ENCODE measurements at places on chromosomes 6 and 20. TPM values are rescaled to one million over a fixed set of nuclear protein-coding genes. Genes with fewer than 3 reads are reported as not detected.

DNA sequence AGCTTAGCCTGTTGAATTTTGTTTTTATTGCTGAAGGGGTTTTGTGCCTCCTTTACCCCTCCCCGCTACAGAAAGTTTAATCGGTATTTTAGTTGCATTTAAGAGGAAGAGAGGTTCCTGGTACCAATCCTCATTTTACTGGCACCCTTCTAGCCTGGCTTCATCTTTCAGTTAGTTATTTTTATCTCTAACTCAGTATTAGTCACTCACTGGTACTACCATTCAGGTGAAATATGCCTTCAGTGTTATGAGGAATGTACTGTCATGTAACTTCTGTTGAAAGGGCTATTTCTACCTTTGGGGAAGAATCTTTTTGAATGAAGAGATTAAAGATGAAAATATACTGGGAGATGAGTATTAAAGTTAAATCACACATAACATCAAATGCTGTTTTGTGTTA, 211.8 kb downstream of the CDKAL1 start:
- DNase-seq: no peak
- H3K36me3 ChIP-seq: no peaks in the 10 kb centered on the region
- no peak overlapping the region for H3K4me3 ChIP-seq
- H3K27me3 ChIP-seq: no peaks in the 10 kb centered on the region
- no peaks in the 10 kb centered on the region for H3K4me1 ChIP-seq

DNA sequence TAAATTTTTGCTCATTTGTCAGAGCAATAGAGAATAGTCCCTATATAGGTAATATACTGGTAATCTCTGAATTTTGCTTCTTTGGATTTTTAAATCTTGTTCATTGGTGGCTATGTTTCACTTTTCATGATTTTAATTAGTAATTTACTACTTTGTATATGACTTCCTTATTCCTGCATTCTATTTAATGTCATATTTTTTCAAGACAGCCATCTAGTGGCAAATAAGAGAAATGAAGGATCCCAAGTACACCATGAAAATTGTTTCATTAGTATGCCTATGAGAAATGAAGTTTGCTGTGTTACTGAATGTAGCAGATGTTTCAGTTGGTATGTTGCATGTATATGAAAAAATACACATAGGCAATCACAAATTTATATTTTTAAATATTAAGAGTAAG, 82.4 kb downstream of the ZNF292 start:
- peak; percentile 20 for DNase-seq
- no peaks in the 10 kb centered on the region for H3K27me3 ChIP-seq
- peaks cover 10% of the 10 kb centered on the region for H3K36me3 ChIP-seq
- H3K27ac ChIP-seq: no peak overlapping the region
- no peaks in the 10 kb centered on the region for H3K4me1 ChIP-seq
- no peak overlapping the region for H3K4me3 ChIP-seq

DNA sequence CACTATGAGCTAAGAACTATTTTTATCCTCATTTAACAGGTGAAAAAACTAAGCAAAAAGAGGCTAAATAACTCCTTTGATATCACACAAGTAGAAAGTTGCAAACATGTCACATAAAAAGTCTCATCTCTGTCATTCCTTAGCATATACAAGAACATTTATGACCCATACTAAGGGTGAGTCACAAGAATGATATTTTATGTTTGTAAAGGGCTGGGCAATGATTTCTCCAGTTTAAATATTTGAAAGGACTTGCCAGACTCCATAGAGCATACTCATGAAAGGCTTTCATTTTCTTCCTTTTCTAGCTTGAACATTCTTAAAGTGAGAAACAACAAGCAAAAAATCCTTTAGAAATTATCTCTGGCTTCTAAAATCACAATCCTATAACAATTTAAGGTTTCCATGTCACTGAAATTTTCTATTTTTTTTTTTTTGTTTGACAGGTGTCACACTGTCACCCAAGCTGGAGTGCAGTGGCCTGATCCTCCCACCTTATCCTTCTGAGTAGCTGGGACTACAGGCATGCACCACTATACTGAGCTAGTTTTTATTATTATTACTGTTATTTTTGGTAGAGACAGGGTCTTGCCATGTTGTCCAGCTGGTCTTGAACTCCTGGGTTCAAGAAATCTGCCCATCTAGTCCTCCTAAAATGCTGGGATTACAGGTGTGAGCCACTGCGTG, 338.0 kb upstream of the KHDRBS2 start:
- H3K4me3 ChIP-seq: no peak overlapping the region
- H3K27ac ChIP-seq: no peak overlapping the region
- no peaks in the 10 kb centered on the region for H3K27me3 ChIP-seq
- DNase-seq: no peak
- no peaks in the 10 kb centered on the region for H3K36me3 ChIP-seq

- H3K4me1 ChIP-seq: no peaks in the 10 kb centered on the region
- no peak overlapping the region for H3K4me3 ChIP-seq
- H3K27ac ChIP-seq: no peak overlapping the region
These were observed 285.4 kb upstream of the FLRT3 start for GRCh38 chr20:14622796-14623195.

GRCh38 chr6:38248500-38249234, 391.1 kb downstream of the BTBD9 start:
- H3K27me3 ChIP-seq: no peaks in the 10 kb centered on the region
- DNase-seq: no peak
- no peak overlapping the region for H3K27ac ChIP-seq
- H3K36me3 ChIP-seq: no peaks in the 10 kb centered on the region

DNA sequence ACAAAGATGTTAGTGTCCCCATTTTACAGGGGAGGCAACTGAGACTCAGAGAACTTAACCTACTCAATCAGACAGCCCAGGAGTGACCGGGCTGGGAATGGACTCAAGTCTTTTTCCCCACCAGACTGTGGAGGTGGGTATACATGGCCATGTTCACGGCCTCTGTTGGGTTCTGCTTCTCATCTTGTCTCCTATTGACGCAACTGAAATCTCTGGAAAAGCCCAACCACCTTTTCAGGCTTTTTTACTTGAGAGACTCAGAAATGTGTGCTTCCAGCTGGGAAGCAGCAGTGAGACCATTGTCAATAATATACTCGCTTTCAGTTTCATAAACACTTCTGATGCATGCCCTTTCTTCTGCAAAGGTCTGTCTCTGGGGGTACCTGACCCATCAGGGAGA, 70.7 kb downstream of the SOBP start:
- H3K36me3 ChIP-seq: no peaks in the 10 kb centered on the region
- peaks cover 8% of the 10 kb centered on the region for H3K4me1 ChIP-seq
- H3K27ac ChIP-seq: no peak overlapping the region
- no peak for DNase-seq
- no peaks in the 10 kb centered on the region for H3K27me3 ChIP-seq
- H3K4me3 ChIP-seq: no peak overlapping the region

DNA sequence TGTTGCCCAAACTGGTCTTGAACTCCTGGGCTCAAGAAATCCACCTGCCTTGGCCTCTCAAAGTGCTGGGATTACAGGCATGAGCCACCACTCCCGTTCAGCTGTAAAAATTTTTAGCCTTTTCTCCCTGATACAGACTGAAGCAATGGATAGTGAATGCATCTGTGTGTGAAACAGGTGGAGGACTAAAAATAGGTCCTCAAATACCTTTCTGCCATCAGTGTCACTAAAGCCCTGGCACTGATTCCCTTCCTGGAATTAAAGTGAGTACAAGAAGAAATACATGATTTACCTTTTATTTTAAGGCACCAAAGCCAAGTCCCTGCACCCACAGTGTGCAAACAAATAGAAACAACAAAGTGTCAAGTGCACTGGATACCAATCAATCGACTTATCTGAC, 25.1 kb downstream of the TULP4 start:
- no peak for DNase-seq
- H3K4me3 ChIP-seq: no peak overlapping the region
- no peak overlapping the region for H3K27ac ChIP-seq
- no peaks in the 10 kb centered on the region for H3K27me3 ChIP-seq
- no peaks in the 10 kb centered on the region for H3K36me3 ChIP-seq

- H3K27ac ChIP-seq: no peak overlapping the region
- H3K4me1 ChIP-seq: no peaks in the 10 kb centered on the region
- no peaks in the 10 kb centered on the region for H3K36me3 ChIP-seq
- no peak overlapping the region for H3K4me3 ChIP-seq
- H3K27me3 ChIP-seq: no peaks in the 10 kb centered on the region
These were observed 122.3 kb downstream of the PREX1 start for GRCh38 chr20:48705240-48706115.

DNA sequence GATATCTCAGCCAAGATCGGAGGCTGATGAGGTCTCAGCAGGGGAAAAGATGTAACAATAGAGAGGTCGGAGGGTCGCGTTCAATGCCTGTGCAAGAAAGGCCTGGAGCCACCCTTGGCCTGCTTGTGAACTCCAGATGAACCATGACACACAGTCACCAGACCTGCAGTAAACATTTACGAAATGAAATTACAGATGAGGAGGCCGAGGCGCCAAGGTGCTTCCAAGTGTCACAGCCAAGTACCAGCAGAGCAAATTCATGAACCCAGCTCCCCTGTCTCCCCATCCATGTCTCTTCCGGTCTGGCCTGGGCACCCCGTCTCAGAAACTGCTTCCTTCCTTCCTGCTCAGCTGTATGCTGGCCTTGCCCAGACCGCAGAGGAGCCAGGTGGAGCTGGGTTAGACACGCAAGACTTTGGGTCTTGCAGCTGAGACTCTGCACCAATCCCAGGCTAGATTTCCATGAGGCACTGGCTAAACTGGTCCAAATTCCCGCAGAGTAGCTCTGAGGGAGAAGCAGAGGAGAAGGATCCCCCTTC, 48.1 kb downstream of the CHMP4B start:
- H3K27me3 ChIP-seq: no peaks in the 10 kb centered on the region
- H3K4me1 ChIP-seq: peaks cover 28% of the 10 kb centered on the region
- H3K27ac ChIP-seq: peak overlapping the region; percentile 60
- no peaks in the 10 kb centered on the region for H3K36me3 ChIP-seq
- peak; percentile 24 for DNase-seq

DNA sequence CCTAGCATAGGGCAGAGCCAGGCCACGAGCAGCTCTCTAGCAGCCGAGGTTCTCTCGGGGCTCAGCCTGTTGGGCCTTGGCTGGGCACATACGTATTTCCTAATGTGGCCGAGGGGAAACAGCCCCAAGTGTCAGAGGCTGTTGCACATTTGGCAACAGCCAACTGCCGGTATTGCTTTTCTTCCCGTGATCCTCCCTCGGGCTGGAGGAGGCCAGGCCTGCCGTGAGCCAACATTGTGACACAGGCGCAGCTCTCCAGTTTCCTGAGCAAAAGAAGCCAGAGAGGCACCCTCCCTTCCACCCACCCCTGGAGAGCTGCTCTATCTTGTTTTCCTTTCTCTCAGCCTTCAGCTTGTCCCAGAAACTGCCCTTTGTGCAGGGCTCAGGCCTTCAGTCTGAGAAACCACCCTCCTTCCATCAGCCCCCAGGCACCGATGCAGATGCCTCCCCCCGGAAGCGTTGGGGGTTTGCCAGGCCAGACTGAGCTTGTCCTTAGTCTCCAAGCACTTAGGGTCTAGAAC, 5.1 kb upstream of the BPI start:
- no peaks in the 10 kb centered on the region for H3K27me3 ChIP-seq
- DNase-seq: no peak
- no peaks in the 10 kb centered on the region for H3K4me1 ChIP-seq
- no peaks in the 10 kb centered on the region for H3K36me3 ChIP-seq
- no peak overlapping the region for H3K27ac ChIP-seq
- H3K4me3 ChIP-seq: no peak overlapping the region

DNA sequence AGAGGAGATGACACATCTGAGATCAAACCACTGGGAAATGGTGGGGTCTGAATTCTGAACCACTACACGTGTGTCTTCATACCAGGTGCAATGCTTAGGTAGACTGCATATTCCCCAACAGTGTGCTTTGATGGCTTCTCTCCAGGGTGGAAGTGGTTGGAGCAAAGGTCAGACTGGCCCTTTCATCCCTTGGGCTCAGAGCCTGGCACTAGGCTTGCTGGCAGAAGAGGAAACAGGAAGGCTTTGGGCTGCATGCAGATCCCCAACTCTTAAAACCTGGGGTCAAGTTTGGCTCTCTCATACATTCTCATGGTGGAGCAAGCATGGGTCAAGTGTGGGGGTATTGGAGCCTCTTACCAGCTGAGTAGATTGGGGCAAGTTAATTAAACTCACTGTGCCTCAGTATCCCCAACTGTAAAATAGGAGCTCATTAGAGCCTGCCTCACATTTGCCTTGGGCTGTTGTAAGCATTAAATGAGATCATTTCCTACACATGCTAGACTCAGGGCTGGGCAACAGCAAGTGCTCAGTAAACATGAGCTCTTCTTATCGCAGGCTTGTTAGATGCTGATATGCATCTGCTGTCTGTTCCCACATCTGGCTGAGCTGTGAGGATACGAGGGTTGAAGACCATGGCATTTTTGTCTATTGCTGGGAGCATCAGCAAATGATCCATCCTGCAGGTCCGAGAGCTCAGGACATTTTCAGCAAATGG, 51.6 kb upstream of the FAM83D start:
- no peaks in the 10 kb centered on the region for H3K27me3 ChIP-seq
- no peaks in the 10 kb centered on the region for H3K36me3 ChIP-seq

DNA sequence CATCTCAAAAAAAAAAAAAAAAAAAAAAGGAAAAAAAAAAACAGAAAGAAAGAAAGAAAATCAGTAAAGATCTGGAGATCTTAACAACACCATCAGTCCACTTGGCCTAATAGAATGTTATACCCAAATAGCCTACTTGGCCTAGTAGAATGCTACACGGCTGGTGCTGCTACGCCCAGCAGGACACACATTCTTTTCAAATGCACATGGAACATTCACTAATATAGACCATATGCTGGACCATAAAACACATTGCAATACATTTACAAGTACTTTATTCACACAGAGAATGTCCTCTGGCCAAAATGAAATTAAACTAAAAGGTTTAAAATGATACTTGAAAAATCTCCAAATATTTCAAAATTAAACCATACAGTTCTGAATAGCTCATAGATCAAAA, 80.0 kb upstream of the TNFAIP3 start:
- no peaks in the 10 kb centered on the region for H3K27me3 ChIP-seq
- H3K36me3 ChIP-seq: no peaks in the 10 kb centered on the region
- no peak for DNase-seq
- H3K4me3 ChIP-seq: no peak overlapping the region
- no peaks in the 10 kb centered on the region for H3K4me1 ChIP-seq
- no peak overlapping the region for H3K27ac ChIP-seq

DNA sequence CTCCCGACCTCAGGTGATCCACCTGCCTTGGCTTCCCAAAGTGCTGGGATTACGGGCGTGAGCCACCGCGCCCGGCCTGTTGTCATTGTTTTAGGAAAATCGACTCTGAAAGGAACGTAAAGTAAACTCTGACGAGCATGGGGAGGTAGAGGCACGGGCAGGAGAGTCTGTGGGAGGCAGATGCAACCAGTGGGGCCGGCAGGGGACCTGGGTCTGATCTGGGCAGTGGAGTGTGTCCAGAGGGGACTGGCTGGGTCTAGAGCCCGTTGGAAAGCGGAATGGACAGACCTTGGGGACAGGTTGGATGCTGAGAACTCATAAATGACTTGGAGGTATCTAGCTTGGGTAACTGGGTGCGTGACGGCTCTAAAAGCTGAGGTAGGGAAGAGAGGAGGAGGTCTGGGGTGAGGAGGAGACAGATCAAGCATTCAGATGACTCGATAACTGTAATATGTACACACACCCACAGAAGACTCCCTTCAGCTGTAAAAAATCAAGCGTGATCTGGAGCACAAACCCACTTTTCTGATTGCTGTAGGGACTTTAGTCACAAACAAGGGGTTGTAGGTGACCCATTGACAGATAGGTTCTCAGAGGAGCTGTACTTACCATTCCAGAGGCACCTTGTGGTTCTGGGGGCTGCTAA, 22.4 kb downstream of the MANBAL start:
- no peaks in the 10 kb centered on the region for H3K36me3 ChIP-seq
- H3K27ac ChIP-seq: no peak overlapping the region
- H3K4me3 ChIP-seq: no peak overlapping the region
- no peak for DNase-seq
- H3K27me3 ChIP-seq: no peaks in the 10 kb centered on the region

The RNF182 gene
- total RNA-seq: 22.2 TPM

The BMP5 gene
- total RNA-seq: 17.7 TPM

The MEP1A gene
- not detected for total RNA-seq

The ARMH2 gene
- total RNA-seq: not detected

The PBOV1 gene
- not detected for total RNA-seq

The LPIN3 gene
- 21.0 TPM for total RNA-seq

The CCM2L gene
- total RNA-seq: 45.4 TPM

The NFKBIE gene
- total RNA-seq: 24.9 TPM

The TSHZ2 gene
- 0.36 TPM for total RNA-seq

Data from Panc1 (cell line).